CD4-positive, alpha-beta memory T cell (primary cell): ENCODE measurements at places on chromosomes 16 and 17.

- no peak for DNase-seq
These were observed 1.3 kb upstream of the TMEM92 start for GRCh38 chr17:50272711-50273653.

DNA sequence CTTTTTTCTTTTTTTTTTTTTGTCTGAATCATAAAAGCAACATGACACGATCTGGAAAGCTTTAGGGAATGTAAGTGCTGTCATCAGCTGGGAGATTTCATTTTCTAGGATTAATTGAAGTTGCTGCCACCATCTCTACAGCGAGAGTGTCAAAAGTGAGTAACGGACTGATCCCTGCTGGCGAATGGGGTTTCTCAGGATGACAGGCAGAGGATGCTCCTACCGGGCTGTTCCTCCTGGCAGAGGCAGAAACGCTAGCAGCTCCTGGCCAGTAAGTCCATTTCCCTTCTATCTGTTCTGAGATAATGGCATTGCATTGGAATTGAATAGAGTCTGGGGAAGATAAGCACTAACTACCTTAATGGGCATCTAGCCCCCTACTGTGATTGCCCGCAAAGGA, 80.5 kb upstream of the KIFC3 start:
- no peak for DNase-seq

- no peak for DNase-seq
These were observed 1.1 kb downstream of the CCP110 start for GRCh38 chr16:19524616-19525384.

DNA sequence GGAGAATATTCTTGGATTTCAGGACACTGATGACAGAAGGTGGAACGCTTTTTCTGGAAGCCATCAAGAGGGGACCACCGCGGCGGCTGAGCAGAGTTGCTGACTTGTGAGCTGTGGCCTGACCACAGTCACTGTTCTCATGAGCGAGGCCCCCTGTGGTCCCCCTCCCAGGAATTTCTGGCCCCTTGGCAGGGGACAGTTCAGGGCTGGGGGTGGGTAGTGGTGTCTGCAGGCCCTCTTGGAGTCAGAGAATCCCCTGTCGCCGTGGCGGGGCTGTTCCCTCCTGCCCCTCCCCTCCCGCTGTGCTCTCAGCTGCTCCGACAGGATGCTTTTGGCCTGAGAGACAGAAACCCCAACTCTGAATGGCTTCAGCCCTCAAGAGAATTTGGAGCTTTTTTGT, 292.0 kb downstream of the SEC14L1 start:
- no peak for DNase-seq

DNA sequence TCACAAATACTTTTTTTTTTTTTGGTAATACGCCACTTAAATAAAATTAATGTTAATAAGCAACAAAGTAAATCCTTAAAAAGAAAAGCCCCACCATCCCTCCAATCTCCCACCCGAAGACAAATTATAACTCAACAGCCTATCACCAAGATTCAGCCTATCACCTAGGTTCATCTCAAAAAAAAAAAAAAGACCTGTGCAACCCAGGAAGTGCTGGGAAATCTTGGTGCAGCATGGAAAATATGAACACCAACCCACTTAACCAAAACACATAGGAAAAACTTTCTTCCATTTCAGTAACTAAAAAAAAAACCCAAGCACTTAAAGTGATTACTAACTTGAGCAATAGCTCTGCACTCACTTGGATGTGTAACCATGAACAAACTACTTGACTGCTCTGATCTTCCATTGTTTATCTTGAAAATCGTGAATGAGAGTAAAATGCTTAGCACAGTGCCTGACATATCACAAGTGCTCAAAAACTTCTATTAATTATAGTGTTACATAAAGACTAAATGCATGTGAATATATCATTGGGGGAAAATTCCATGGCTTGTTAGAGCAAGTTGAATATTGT, 90.4 kb downstream of the STH start:
- no peak for DNase-seq
